Activated T-cell treated with anti-CD3 and anti-CD28 coated beads, Interleukin-2, amount 50 U/mL, for 48 hours (primary cell): ENCODE measurements at places on chromosomes 7 and 10.

- DNase-seq = no peak
Measured at GRCh38 chr7:6284461-6285360, 12.3 kb upstream of the CYTH3 start.

DNA sequence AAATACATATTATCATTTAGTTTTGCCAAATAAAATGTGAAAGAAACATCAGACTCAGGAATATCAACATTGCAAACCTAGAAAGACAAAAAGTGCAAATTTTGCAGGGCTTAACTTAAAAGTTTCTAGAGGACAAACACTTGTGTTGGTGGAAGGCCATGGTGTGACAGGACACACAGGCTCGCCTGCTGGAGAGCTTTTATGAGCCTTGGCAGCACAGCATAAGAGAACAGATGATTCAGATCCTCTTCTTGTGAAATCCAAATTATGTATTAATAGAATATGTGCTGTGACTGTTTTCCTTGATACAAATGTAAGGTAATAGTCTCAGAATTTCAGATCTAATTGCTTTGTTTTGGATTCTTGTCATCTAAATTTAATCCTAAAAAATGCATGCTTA lies 72.9 kb upstream of the ABCB5 start:
- DNase-seq = no peak

DNA sequence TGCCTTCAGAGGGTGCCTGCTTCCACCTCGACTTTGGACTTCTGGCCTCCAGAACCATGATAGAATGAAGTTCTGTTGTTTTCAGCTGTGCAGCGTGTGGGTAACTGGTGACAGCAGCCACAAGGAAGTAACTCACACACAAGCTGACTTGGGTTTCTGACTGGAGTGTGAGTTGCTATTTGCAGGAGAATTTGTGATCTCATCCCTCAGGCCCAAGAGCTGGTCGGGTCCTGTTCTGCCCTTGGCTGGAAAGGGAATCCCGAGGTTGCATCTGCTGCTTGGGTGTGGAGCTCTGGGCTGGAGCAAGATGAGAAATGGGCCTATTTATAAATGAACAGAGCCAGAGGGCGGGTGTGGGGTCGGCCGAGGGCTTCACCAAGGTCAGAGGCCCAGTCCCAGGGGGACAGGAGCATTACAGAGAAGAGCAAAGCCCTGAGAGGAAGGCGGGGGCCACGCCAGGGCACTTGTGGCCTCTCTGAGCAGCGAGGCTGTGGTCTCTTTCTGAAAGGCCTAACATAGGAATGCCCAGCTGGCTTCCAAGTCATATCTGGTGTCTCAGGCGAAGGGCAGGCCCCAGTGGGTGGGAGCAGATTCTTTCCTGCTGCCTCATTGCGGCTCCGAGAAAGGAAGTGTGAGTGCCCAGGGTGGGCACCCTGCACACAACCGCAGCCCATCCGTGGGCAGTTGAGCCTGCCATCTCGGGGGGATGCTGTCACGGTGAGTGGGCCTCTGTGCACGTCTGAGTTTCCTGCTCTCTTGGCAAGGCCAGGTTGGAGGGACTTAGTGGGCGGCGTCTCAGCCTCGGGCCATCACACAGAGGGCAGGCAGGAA lies 26.5 kb upstream of the C10orf71 start:
- peak; percentile 46 for DNase-seq

DNA sequence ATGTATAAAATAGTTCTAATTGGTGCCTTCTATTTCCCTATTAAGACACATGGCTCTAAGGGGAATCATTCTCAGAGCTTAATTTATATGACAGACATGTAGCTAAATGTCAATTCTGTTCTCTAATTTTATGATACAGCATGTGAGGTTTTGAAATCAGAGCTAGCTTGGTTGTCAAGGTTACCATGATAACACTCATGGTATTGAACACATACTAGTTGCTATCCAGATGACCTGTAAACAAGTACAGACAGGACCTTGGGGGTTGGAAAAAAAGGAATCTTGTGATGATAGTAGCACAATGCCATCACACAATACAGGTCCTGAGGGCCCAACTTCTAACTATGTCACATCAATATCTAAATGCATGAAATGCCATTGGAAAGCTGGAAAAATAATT lies 49.2 kb downstream of the RHOBTB1 start:
- DNase-seq = no peak

- no peak for DNase-seq
Measured at GRCh38 chr10:21515361-21516241, 9.9 kb downstream of the SKIDA1 start.

DNA sequence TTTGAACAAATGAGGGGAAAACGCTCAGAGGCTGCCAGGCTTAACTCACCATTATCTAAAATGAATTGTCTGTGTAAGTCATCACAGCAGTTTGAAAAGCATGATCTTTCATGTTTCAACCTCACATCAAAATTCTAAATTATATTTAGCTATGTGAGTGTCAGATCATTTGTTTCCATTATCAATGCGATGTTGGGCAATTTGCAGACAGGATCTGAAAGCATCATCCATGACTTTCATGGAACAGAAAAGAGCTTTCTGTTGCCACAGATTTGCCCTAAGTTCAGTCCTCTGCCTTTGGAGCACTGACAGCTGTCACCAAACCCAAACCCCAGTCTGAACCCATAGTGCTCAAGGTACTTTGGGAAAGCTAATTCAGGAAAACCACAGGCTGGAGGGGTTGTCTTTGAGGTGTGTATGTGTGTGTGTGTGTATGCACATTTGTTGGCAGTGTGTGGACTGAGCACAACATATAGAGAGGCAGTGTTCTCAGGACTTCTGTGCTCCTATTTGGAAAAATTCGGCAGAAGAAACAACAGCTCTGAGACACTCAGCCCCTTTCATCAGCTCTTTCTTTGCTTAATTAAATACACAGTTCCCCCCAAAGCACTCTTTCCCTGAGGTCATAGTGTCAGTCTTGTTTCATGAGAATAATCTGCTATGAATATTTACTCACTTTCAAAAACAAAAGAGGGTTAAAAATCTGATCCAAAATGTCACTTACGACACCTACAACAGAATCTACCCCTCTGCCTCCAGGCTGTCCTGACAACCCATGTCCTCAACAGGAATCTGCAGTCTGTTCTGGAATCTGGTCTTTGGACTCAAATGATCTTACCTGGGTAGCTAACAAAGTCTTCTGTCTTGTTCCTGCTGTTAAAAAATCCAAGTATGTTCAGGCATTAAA lies 188.5 kb upstream of the KLF14 start:
- no peak for DNase-seq

GRCh38 chr7:52030722-52031121 lies 714.1 kb upstream of the COBL start:
- DNase-seq = no peak

- no peak for DNase-seq
Measured at GRCh38 chr10:74771054-74771453, 55.3 kb upstream of the KAT6B start.
